ENCODE measurements at places on chromosomes 5 and 9. TPM values are rescaled to one million over a fixed set of nuclear protein-coding genes. Genes with fewer than 3 reads are reported as not detected.

DNA sequence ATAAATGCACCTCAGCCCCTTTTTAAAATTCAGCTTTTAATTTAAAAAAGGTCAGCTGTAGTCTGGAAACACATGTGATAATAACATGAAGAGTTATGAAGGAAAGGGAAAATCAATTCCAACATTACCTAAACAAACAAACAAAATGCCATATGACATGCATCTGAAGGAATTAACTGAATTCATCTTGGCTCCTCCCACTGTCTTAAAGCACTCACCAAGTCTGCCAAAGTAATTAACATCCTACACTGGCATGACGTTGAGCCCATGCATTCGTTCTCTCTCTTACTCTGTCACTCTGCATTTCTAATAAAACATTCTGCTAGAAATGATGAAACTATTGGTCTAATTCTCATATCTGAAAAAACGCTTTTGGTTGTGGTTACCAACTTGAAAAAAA, 37.7 kb downstream of the TSSK1B start:
- no peak for DNase-seq

DNA sequence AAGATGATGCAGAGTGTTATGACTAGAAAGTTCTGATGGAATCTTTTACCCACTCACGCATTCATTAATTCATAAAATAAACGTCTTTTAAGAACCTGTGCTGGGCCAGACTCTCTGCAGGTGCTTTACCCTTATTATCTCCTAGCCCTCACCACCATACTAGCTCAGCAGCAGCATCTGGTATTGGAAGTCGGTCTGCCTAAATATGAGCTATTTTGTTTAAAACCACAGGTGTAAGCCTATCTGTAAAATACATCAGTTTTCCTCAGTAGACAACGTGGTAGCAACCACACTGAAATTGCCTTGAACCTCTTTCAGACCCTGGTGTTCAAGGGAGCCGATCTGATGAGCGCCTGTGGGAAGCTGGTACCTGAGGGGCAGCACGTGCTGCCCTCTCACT, 69.4 kb downstream of the PPIC start:
- DNase-seq: no peak

Gene RARS1
- 75.1 TPM for polyA plus RNA-seq

DNA sequence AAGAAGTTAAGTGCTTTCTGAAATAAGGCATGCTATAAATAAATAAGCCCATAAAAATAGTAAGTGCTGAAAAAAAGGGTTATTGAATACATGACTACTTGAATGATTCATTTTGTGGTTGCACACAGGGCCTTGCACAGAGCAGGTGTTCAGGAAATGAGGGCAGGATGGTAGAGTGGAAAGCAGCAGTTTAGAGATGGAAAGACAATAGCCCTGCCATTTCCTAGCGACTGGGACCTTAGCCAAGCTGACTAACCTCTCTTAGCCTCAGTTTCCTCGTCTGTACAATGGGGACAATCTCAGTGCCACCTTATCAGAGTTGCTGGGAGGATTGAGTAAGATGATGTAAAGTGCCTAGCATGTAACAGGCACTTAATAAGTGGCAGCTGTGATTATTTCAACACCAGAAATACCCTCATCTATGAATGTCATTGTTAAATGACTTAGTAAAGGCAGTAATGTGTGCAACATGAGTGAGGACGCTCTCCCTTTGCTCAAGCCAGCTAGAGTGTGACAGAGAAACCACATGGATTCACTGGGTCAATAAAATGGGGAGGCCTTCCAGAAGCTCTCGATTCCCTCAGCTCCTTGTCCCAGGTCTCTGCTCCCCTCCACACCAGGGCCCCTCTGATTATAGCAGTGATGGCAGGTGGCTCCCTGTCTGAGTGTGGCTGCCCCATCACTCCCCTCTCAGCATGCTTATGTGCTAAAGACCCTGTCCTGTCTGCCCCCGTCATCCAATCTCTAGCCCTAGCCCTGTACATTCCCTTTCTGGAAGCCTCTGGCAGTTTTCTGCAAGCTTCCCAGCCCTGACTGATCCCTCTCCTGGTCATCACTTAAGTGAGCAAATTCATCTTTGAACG, 16.0 kb upstream of the PHF19 start:
- DNase-seq: no peak

DNA sequence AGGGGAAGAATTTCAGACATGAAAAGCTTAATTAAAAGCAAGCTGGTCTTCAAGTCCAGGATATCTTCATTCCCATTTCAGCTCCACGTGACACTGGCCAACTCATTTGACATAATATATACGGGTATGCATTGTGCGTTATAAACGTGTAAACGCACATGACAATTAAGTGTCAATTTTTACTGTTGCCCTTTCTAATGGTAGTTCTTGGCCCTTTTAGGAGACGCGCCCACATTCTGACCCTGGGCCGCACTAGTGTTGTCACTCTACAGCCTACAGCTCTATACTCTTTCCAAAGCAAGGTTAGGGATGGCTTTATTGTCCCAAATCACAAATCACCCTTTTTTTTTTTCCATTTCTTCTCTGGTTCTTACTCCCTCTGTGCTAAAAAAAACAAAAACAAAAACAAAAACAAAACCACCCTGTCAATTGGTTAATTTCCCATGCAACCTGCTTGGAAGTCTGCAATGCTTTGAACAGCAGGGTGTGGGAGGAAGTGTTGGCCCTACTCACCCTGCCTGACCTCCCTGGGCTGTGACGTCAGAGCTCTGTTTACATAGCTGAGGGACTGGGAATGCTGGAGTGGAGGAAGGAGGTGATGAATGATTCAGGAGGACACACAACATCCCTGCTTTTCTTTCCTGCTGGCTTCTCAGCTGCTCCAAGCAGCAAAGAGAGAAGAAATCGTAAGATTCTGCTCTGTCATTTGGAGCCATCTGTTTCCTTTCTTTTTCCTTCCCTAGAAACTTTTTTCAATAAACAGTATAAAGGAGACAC, 19.3 kb downstream of the RFK start:
- peak; percentile 66 for DNase-seq

DNA sequence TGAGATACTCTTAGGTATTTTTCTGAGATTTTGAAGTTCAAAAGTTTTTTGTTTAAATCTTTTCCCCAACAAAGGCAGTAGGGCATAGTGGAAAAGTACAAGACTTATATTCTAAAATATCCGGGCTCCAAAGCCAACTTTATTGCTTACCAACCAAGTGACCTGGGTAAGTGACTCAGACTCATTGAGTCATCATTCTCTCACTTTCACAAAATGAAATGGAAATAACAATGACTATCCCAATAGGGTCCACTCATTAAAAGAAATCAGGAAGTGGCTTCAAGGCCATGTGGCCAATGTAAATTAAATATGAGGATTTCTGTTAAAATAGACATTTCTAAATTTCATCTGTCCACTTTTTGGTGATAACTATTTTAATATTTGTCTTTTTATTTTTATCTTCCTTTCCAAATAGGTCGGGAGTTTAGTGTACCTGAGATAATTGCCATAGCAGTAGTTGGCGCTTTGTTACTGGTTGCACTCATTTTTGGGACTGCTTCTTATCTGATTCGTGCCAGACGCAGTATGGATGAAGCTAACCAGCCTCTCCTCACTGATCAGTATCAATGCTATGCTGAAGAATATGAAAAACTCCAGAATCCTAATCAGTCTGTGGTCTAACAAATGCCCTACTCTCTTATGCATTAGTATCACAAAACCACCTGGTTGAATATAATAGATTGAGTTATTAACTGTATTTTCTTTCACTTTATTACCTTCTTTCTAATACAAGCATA, 15.5 kb downstream of the TYRP1 start:
- no peak for DNase-seq

DNA sequence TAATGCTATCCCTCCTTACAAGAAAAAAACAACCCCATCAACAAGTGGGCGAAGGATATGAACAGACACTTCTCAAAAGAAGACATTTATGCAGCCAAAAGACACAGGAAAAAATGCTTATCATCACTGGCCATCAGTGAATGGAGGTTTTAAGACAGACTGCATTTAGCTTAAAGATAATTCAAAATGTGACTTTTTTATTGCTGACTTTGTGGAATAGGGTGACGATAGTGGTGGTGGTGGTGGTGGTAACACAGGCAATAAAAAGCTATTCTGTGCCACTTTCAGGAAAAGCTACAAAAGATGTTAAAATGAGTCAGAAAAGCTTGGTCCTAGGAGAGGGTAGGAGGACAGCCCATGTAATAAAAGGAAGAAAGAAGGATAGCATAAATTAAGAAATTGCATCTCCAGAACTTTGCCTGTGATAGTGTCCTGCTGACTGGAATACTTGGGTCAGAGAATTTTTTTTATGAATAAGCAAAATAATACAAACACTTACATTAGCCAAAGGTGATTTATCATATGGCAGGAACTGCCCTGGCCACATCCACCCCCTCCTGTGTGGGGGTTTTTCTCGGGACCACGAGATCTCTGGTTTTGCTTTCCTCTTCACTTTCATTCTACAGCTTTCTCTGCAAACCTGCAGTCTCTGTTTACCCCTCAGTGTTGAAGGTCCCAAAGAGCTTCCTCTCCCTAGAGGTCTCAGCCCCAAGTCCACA, 186.7 kb downstream of the DRD1 start:
- no peak for DNase-seq

- DNase-seq: no peak
Observed at GRCh38 chr9:5566054-5566618, 55.8 kb downstream of the PDCD1LG2 start.

Gene BTNL8
- polyA plus RNA-seq: not detected

GRCh38 chr5:1297243-1297642, 2.4 kb upstream of the TERT start:
- no peak for DNase-seq

Gene ABO
- polyA plus RNA-seq: 0.21 TPM

DNA sequence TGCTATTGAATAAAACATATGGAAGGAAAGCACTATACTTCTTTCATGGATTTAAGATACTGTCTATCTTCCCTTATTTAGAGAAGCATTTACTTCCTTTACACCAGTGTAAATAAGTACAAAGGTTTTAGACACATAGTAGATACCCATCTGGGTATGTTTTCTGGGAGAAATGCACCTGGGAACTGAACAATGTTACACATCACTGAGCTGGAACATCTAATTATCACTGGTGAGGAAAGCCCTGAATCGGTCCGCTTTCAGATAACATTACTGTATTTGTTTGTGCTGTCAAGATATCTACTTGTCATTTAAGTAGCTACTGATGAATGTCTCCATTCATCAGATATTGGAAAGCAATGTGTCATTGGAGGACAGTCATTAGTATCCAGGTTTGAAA, 964.7 kb upstream of the PTPRD start:
- DNase-seq: no peak

DNA sequence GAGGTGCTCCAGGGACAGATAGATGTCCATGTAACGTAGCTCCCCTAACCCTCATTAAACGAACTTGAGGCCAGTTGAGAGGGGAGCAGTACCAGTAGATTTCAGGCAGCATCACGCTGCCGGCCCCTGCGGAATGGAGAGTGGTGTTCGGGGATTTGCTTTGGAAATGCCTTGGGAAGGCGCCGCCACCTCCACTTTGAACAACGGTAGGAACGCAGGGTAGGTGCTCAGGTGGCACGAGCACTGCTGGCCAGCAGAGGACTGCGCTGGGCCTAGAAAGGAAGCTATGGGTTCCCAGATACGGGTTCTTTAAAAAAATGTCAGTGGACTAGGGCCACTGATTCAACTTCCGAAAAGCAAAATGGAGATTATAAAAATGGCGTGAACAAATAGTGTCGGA, 271.8 kb downstream of the FANCC start:
- DNase-seq: peak; percentile 56

GRCh38 chr5:36414869-36415282, 113.2 kb upstream of the RANBP3L start:
- peak; percentile 69 for DNase-seq

Data from GM23338 (cell line).